ENCODE measurements at places on chromosomes 11 and 22.

- DNase-seq, result no peak
These were observed 375.6 kb upstream of the CCDC90B start for GRCh38 chr11:83661491-83662350.

- DNase-seq, result peak; percentile 75
These were observed 50.7 kb downstream of the TP53I11 start for GRCh38 chr11:44899959-44900358.

- no peak for DNase-seq
These were observed 9.4 kb downstream of the BCL2L13 start for GRCh38 chr22:17647991-17648390.

DNA sequence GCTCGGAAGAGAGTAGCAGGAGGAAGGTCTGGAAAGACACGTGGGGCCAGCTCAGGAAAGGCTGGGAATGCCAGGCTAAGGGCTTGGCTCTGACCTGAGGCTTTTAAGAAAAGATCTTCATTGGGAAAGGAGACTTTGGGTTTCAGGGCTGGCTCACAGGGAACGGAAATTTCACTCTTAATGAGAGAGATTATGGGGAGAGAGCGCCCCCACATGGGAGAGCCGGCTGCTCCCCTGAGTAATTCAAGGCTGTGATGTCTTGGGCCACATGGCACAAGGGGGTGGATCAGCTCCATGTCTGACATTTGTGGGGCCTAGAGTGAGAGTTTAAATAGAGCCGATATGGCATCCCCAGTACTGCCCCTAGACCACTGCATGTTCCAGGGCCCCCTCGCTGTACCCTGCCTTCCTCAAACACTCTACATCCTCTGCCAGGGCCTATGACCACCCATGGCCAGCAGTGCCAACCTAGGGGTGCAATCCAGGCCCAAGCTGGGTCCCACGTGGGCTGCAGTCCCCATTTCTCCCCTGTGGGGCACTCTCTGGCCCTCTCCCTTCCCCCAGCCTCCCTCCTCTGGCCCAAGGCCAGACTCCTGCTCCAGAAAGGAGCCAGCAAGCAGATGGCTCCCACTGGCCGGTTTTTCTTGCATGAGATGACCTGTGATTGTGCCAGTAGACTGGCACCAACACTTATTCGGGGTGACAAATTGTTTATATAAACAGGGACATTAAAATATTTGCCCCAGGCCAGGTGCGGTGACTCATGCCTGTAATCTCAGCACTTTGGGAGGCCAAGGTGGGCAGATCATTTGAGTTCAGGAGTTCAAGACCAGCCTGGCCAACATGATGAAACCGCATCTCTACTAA lies 75.2 kb downstream of the ISX start:
- DNase-seq, result peak; percentile 17

- no peak for DNase-seq
These were observed 110.2 kb downstream of the TENM4 start for GRCh38 chr11:79330651-79331050.

DNA sequence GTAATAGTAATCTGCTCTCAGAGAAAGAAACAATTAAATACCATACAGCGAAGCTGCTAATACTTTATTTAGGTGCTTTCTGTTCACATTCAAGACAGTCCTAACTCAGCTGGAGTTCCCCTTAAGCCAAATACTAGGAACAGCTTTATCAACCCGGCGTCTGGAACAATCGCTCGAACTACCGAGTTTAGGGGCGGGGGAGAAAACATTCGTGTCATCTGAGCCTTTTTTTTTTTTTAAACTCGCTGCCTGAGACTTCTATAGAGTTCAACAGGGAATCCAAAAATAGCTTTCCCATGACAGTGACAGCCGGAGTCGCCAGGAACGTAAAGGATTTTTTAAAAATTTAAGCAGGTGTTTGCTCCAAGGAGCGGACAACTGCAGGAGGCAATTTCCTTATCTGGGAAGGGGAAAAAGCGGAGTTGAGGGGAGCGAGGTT lies 852 bp downstream of the TRAF6 start:
- DNase-seq, result peak; percentile 34

DNA sequence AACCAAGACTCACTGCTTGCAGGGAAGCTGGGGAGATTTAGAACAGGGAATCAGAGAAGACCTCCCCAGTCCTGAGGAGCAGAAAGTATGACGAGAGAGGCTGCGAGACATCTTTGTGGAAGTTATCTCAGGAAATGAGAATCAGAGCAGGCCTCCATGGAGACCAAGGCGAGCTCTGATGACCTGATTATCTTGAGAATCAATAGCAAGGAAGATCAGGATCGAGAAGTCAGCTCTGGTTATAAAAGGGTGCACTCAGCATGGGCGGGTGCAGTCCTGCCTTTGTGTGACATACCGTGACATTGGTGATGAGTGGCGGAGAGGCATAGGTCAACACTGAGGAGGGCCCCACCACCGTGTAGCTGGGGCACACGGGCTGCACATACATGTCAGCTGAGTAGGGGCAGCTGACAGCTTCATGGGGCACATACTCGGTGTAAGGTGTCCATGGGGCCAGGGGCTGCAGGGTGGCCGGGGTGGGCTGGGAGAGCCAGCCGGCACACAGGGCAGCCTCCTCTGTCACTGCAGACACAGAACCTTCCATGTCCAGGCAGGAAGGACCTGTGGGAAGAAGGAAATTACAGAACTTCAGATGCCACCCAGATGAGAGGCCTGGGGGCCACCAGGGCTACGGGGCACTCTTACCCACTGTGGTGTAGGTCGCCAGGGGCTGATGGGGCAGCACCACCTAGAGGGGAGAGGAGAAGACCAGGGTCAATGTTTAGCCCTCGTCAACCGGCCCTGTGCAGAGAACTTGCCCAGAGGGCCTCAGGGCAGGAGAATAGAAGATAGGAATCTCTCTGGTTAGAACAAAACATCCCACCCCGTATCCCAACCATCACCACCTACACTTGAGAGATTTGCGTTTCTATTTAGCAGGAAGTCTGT lies 21.7 kb downstream of the POU2AF1 start:
- DNase-seq, result no peak

DNA sequence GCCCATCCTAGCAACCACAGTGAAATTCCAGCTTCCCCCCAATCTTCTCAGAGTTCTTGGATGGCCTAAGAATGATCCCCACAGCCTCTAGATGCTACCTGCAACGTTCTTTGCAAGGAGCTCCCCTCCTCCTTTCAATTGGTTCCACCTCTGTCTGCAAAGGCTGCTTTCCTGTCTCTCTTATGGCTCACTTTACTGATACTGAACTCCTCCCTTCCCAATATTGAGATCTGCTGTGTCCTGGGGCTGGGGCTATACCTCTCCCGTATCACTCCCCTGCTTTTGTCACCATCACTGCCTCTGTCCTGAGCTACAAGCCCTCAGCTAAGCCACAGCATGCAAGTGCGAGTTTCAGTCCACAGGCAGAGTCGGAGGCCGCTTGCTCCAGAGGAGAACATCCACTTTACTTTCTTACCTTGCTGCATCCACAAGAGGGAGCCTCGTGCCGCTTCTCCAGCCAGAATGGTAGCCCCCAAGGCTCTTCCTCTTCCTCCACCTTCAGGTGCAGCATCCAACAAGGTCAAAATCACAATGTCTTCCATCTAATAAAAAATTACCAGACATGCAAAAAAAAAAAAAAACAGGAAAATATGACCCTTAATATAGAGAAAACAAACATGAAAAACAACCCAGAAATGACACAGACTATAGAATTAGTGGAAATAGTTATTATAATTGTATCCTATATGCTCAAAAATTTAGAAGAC lies 48.6 kb upstream of the TMEM45B start:
- DNase-seq, result peak; percentile 60

DNA sequence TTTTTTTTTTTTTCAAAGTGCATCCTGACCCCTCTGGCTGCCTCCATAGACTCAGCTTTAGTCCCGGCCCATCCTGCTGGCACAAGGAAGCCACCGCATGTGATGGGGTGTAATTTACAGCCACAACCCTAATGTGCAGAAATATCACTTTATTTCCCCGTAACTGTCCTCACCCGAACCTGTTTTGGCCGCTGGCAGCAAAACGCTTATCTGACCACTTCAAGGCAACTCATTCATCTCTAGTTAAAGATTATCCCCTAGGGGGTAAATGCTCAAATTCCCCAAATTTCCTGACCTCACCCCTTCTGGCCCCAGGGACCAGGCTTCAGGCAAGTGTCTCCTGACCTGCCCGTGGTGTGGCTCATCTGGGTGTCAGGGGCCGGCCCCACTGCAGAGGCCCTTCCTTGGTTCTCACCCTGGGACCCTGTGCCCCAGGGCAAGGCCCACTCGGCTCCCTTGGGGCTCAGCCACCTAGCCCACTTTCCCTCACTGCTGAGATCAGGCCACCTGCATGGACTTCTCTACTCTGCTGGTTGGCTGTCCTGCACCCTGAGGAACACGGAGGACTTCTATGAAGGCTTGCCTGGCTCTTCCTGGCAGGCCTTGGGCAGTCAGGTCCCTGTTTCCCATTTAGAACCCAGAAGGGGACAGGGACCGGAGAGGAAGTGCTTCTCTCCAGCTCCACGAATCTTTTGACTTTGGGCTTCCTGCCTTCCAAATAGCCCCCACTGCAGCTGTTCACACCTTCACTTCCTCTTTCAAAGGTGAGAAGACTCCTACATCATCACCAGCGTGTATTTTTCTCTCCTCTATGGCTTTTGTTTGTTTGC lies 53.3 kb downstream of the WNT11 start:
- no peak for DNase-seq

- no peak for DNase-seq
These were observed 1445.5 kb downstream of the BRD1 start for GRCh38 chr22:48382197-48382596.

DNA sequence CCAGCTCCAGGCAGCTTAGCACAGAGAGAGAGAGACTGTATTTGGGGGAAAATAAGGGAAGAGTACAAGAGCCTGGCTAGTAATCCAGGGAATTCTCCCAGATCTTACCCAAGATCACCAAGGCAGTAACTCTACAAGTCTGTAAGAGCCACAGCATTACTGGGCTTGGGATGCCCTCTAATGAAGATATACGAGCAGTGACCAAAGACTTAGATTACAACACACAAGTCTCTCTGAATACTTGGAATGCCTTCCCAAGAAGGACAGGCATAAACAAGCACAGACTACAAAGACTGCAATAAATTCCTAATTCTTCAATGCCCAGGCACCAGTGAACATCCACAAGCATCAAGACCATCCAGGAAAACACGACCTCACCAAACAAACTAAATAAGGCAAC lies 17.7 kb downstream of the DNAJC24 start:
- DNase-seq, result no peak

DNA sequence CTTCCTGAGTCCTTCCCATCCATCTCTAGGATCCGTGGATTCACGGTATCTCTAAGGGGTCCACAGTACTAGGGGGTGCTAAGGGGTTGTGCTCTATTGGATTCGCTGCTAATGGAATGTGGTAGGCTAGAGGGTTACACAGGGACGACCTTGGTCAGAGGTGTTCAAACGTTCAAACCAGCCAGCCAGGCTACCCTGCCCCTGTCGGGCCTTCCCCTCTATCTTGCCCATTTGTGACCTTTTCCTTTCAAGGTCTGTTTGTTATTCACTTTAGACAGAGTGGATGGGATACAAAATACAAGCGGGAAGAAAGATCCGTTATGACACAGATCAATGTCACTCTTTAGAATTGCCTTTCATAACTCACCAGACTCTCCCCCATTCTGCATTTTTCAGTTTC lies 205.8 kb upstream of the TBCEL start:
- no peak for DNase-seq

GRCh38 chr11:14635546-14635945 lies 8.1 kb upstream of the PDE3B start:
- no peak for DNase-seq

- DNase-seq, result no peak
These were observed 16.6 kb downstream of the CYB5R2 start for GRCh38 chr11:7656704-7657103.

DNA sequence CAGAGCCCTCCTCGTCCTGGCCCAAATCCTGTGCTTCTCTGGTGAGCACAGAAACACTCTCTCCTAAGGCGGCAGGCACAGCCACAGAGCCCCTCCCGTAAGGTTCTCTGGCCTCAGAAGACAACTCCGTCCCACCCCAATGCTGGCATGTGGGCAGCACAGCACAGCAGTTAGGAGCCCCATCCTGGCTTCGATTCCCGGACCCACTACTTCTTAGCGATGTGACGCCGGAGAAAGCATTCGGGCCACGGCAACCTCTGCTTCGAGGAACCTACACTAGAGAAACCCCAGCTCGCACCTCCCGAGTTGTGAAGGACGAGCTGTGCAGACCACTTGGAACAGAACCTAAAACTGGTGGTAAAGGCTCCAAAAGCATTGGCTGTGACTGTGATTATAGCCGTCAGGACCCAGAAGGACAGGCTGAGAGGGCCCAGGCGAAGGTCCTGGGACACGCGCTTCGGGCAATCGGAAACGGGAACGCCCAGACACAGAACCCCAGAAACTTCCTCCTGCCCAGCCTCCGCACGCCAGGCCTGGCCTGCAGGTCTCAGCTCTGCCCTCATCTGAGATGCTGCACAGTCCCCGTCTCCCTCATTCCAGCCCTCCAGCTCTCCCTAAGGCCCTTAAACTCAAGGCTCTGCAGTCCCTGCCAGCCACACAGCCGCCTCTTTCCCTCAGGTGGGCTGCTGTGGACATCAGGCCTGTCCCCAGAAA lies 26.6 kb downstream of the IGSF9B start:
- DNase-seq, result no peak

DNA sequence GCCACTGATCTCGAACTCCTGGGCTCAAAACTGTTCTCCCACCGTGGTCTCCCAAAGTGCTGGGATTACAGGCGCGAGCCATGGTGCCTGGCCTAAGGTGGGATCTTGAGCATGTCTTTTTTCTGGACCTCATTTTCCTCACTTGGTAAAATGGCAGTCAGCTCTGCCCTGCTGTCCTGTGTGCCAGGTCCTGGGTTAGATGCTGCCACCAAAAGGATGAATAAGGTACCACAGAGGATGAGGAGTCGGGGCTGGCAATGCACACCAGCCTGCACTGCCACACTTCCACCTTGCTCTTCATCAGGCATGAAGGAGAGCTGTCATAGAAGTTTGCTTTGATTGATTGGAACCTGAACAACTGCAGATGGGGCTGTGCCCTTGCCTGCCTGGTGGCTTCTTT lies 32.3 kb downstream of the ACO2 start:
- DNase-seq, result peak; percentile 41

GRCh38 chr11:130166457-130166784 lies 6.8 kb downstream of the ST14 start:
- peak; percentile 93 for DNase-seq

DNA sequence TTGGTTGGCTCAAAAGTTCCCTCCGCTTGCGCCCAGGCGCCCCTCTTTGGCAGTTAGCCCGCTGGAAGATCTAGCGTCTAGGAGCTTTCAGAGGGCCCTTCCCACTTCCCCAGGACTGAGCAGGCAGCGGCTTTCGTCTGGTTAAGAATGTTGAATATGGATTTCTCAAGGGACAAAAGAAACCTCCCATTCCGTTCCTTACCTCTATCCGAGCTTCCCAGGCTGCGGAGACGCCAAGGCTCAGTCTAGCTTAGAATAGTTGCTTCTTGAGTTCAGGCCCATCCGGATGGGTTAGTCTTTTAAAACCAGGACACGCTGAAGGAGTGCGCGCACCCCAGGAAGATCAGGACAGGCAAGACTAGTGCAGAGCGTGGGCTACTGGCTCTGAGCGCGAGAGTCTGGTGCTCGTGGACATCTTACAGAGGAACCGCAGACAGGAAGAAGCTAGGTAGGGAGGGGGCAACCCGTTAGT lies 1.6 kb downstream of the NELL1 start:
- no peak for DNase-seq

Data from MCF 10A (cell line).